OCI-LY7 (cell line): ENCODE measurements at places on chromosomes 4 and X.

GRCh38 chr4:42570221-42570620 is 86.7 kb downstream of the ATP8A1 start:
- DNase-seq: no peak

DNA sequence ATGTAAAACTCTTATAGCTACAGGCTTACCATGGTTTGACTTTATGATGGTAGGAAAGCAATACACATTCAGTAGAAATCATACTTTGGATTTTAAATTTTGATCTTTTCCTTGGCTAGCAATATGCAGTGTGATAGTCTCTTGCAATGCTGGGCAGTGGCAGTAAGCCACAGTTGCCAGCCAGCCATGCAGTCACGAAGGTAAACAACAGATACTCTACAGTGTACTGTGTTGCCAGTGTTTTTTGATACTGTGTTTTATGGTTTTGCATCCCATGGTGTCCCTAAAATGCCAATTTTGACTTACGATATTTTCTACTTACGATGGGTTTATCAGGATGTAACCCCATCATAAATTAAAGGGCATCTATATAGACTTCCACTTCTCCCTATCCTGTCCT is 24.8 kb upstream of the KLF3 start:
- DNase-seq: no peak

GRCh38 chr4:152155070-152155469 is 380.8 kb downstream of the FBXW7 start:
- DNase-seq: no peak

DNA sequence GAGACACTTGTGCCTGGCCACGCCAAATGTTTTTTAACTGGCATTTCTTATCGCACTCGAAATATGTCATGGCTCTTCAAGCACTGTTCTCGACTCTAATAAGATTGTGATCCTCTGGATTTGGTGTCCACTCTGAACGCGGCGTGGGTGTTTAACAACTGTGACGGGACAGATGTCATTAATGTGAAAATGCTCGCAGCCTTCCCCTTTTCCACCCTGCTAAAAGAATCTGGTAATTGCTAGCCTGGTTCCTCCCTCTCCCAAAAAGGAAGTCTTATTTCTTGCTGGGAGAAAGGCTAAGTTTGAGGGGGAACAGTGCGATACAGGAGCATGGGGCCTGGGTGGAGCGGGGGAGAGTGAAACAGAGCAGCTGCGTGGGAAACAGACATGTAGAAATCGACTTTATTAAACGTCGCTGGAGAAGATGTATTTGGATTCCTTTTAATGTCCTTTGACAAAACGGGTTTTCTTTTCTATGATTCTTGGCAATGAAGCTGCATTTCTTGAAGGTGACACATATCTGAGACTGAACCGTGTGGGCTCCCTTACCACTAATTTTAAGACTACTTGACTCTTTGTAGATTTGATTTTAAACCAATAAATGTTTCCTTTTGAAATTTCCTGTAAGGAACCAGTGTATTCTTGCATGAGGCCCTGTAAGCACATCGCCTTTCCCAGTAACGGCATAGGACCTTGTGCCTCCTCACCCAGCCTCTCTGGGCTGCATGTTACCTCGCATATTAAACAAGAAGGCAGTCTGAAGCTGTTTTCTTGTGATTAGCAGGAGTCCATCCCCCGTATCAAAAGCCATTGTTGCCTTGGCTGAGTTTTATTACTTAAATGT is 17.8 kb downstream of the TBC1D1 start:
- DNase-seq: no peak

DNA sequence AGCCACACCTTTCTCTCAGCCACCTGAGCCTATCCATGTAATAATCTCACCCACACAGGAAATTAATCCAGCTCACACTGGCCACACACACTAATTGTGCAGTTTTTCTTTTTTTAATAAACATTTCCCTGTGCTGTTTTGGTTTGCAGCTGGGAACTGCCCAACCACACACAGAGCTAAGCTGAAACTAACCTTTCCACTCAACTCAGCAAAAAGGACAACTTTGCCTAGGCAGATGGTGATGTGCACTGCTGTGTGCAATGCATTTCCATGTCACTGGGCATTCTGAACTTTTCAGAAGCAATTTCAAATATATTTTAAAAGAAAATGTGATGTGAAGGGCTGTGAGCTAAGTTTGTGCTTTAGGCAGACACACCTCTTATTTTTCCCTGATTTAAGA is 70.0 kb upstream of the TLL1 start:
- DNase-seq: no peak

GRCh38 chrX:57675320-57675719 is 4.7 kb downstream of the NLRP2B start:
- no peak for DNase-seq

GRCh38 chr4:110498420-110498819 is 22.5 kb downstream of the ENPEP start:
- DNase-seq: no peak

- no peak for DNase-seq
These were observed 1692.1 kb downstream of the PCDH19 start for GRCh38 chrX:98717970-98718369.

- no peak for DNase-seq
These were observed 1532.0 kb downstream of the PCDH18 start for GRCh38 chr4:136000246-136000645.

GRCh38 chr4:121252224-121252806 is 88.2 kb upstream of the TNIP3 start:
- DNase-seq: peak; percentile 59

DNA sequence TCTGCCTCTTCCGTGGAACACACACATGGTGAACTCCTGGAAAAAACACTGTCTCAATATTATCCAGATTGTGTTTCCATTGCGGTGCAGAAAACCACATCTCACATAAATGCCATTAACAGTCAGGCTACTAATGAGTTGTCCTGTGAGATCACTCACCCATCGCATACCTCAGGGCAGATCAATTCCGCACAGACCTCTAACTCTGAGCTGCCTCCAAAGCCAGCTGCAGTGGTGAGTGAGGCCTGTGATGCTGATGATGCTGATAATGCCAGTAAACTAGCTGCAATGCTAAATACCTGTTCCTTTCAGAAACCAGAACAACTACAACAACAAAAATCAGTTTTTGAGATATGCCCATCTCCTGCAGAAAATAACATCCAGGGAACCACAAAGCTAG is 87.9 kb downstream of the TET2 start:
- DNase-seq: no peak

DNA sequence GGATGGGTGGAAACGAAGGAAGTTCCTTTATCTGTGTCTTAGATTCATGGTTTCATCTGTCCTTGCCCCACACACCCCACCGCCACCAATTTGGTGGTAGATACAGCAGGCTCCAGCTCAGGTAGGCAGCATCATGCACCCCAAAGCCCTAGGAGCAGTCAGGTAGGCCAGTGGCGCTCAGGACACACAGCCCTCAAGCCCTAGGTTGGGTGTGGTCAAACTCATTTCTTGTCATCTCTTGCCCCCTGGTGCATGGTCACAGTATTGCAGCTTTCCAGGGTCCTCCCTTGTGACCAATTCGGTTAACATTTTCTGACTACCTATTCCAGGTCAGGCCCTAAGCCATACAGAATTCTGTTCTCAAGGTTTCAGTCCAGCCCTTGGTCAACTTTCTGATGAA is 14.5 kb upstream of the PRRG3 start:
- peak; percentile 44 for DNase-seq

DNA sequence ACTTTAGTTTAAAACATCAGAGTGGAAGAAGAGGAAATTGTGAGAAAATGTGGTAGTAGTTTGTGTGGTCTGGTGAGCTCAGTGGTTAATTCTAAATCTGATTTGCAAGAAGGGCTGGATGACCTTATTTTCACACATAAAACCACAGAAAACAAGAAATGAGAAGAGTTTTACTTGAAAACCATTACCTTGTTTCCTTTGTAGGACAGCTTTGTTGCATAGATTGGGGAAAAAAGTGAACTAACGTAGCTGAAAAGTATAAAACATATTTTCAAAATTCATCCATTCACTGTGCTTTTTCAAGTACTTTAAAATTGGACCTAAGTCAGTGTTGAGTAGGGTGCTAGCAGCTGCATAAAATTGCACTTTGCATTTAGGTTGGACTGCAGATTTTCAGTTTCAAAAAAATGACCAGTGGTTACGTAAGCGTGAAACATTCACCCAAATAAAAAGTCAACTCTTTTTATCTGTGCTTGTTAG is 211.3 kb downstream of the ARHGAP10 start:
- no peak for DNase-seq

DNA sequence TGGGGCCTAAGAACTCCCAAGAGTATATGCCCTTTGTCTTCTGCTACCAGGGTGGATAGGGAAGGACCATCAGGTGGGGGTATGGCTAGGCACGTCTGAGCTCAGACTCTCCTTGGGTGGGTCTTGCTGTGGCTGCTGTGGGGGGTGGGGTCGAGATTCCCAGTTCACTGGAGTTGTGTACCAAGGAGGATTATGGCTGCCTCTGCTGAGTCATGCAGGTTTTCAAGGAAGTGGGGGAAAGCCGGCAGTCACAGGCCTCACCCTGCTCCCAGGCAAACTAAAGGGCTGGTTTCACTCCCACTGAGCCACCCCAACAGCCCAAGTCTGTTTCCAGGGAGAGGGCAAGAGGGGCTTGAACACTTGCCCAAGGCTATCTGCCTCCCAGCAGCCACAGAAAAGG is 249.7 kb downstream of the NR3C2 start:
- DNase-seq: no peak

GRCh38 chr4:111011458-111011857 is 388.6 kb upstream of the PITX2 start:
- no peak for DNase-seq

DNA sequence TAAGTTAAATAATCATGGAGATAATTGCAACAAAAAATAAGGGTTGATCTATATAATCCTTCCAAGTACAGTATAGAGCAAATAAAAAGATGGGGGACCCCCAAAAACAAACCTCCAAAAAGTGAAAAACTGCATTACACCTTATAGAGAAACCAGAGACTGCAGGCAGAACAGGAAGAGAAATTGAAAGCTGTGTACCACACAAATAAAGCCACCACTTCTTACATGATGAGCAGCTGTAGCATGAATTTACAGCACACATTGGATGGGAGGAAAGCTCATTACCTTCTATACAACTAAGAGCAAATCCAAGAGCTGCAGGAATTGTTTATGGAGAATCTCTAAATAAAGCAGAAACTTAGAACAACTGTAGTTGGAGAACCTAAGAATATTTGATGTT is 152.4 kb upstream of the PDE5A start:
- no peak for DNase-seq

DNA sequence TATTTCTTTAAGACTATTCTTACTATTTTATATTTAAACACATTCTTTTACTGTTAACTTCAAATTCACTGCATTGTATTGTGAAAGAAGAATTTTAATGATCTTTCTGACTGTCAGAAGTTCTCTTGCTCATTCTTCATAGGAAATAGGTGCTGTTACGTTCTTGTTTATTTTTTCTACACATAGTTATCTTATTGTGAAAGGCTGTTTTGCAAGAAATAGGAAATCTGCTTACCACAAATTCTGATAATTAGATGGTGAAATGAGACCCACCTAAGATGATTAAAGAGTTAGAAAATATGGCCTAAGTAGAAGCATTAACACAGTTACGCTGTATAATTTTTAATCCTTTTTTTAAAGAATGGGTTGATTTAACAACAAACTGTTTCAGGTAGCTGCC is 316.1 kb upstream of the ZFP42 start:
- DNase-seq: no peak
